ENCODE measurements at places on chromosomes 6 and 20. TPM values are rescaled to one million over a fixed set of nuclear protein-coding genes. Genes with fewer than 3 reads are reported as not detected.

RBCK1 gene
- 69.5 TPM for total RNA-seq

LPIN3 gene
- 8.5 TPM for total RNA-seq

ITCH gene
- 35.8 TPM for total RNA-seq

- H3K4me3 ChIP-seq: no peak overlapping the region
- no peak overlapping the region for H3K27ac ChIP-seq
- H3K27me3 ChIP-seq: no peaks in the 10 kb centered on the region
- no peaks in the 10 kb centered on the region for H3K36me3 ChIP-seq
- no peak for DNase-seq
These were observed 182.9 kb downstream of the PDE7B start for GRCh38 chr6:136034422-136034821.

GRCh38 chr6:150328744-150329405, 39.9 kb upstream of the IYD start:
- no peak overlapping the region for H3K27ac ChIP-seq
- H3K4me1 ChIP-seq: peaks cover 6% of the 10 kb centered on the region
- H3K4me3 ChIP-seq: no peak overlapping the region
- H3K27me3 ChIP-seq: no peaks in the 10 kb centered on the region

DNA sequence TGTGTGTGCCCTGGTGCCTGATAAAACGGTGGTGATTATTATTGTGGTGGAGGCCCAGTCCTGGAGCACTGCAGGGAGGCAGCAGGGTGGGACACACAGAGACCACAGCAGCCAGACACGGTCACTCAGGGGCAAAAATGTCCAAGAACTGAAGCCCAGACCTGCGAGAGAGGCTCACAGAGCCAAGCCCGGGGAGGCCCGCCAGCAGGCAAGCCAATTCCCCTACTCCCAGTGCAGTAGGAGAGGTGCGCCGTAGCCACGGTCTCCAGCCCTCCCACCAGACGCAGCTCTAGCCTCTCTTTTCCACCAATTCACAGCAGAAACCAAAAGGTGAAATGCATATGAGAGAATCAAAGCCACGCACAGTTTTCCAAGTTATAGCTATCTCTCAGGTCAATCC, 179.4 kb upstream of the TAB2 start:
- H3K4me3 ChIP-seq: no peak overlapping the region
- peaks cover 2% of the 10 kb centered on the region for H3K27me3 ChIP-seq

DNA sequence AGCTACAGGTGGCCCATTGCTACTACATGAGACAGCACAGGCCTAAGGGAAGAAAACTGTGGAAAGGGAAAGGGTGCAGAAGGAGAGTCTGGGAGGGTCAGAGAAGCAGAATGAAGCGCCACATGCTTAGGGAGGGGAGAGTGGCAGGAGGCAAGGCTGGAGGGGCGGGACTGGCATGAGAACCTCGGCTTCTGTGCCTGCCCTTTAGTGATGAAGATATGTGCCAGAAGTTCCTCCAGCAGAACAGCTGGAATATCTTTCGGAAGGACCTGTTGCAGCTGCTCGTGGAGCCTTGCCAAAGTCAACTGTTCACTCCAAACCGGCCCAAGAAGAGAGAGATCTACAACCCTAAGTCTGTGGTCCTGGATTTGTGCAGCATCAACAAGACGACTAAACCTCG, 61.8 kb downstream of the CNBD2 start:
- H3K4me3 ChIP-seq: no peak overlapping the region
- no peaks in the 10 kb centered on the region for H3K27me3 ChIP-seq
- no peak overlapping the region for H3K27ac ChIP-seq
- no peaks in the 10 kb centered on the region for H3K4me1 ChIP-seq

- peaks cover 37% of the 10 kb centered on the region for H3K36me3 ChIP-seq
- DNase-seq: no peak
- H3K27ac ChIP-seq: no peak overlapping the region
- H3K27me3 ChIP-seq: no peaks in the 10 kb centered on the region
- no peaks in the 10 kb centered on the region for H3K4me1 ChIP-seq
These were observed 7.2 kb downstream of the FUCA2 start for GRCh38 chr6:143504369-143504768.

DNA sequence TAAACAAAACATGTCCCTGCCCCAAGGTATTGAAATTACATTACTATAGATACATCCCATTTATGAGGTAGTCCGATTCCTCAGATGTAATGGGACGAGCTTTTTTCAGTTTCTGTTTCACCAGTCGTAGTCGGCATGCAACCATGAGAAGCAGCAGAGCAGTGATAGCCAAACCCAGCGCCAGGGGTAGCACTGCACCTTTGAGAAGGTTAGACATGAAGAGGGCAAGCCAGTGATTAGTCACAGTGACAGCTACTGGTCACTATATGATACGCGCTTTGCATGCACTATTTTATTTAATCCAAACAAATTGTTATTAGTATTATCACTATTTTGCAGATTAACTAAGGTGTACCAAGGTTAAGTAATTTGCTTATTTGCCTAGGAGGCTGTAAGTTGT, 43.7 kb downstream of the LRP11 start:
- no peaks in the 10 kb centered on the region for H3K27me3 ChIP-seq
- no peaks in the 10 kb centered on the region for H3K4me1 ChIP-seq
- no peak overlapping the region for H3K27ac ChIP-seq

BRPF3 gene
- 31.3 TPM for total RNA-seq

- H3K27ac ChIP-seq: no peak overlapping the region
- no peaks in the 10 kb centered on the region for H3K36me3 ChIP-seq
- peaks cover 14% of the 10 kb centered on the region for H3K4me1 ChIP-seq
- H3K4me3 ChIP-seq: no peak overlapping the region
- H3K27me3 ChIP-seq: no peaks in the 10 kb centered on the region
These were observed 226.0 kb downstream of the TPBG start for GRCh38 chr6:82589509-82590206.

DNA sequence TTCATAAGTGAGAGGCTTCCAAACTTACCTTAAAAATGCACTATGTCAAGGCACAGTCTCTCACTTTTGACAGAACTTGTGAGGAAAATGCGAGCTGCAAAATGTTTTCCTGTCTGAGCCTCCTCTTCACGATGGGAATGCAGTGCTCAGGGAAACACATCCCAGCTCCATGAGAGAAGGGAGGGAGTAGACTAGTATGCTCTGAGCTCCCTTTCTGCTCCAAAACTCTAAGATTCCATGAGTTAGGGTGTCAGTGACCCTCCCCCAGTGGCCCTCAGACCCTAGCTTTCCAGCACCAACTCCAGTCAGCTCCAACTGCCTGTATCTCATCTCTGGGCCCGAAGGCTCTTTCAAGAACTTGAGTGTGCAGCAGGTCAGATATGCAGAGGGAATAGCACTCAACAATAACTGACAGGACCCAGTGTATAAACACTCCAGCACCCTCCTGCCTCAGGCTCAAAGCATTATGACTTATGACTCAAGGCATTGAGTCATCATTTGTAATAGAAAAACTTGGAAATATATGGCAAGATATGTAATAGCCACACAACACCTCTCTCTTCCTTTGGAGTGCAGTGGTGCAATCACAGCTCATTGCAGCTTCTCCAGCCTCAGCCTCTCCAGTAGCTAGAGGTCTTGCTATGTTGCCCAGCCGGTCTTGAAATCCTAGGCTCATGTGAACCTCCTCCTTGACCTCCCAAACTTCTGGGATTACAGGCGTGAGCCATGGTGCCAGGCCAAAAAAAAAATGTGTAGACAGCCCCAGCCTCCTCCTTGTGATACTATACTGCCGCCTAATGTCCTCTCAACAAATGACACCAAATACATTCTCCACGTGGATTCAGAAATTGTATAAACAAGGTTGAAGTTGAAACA, 16.7 kb upstream of the ENTPD6 start:
- DNase-seq: no peak
- no peak overlapping the region for H3K4me3 ChIP-seq
- H3K36me3 ChIP-seq: no peaks in the 10 kb centered on the region
- H3K4me1 ChIP-seq: no peaks in the 10 kb centered on the region
- H3K27me3 ChIP-seq: peaks cover 27% of the 10 kb centered on the region

DNA sequence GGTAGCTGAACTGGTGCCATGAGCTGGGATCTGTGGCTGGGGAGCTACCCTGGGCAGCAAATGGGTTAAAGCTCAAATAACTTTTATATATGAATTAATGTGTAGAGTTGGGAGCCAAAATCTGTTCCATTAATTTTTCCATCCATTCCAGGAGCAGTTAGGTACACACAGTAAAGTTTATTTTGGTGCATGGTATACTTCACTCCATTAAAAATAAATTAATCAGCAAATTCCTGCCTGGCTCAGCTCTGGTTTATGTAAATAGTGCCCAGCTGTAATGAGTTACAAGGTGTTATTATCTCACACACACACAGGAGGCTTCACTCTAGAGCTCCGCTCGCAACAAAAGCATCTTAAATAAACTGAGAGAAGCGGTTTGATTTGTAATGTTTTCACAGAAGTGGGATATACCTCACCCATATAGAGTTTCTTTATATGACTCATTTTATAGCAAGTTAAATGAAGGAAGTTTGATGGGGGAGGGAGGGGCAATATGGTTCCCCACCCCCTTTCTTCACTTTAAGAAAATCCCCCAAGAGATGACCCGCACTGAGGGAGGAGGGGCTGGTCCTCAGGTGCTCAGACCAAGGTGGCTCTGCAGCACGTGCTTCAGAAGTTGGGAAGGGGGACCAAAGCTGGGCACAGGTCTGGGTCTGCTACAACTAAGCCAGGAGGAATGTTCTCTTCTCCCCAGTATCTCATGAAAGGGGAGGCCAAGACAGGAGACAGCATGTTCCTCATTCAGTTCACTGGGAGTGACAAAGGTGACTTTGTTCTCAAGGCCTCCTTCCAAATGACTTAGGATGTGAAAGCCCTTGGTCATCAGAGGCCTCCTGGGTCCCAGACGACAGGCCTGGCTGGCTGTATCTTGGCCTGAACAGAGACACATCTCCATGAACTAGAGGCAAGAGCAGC, 10.5 kb upstream of the FAM83C start:
- no peak for DNase-seq
- H3K4me1 ChIP-seq: peaks cover 20% of the 10 kb centered on the region
- H3K27ac ChIP-seq: no peak overlapping the region
- H3K27me3 ChIP-seq: peaks cover 4% of the 10 kb centered on the region

- peaks cover 76% of the 10 kb centered on the region for H3K27me3 ChIP-seq
- no peaks in the 10 kb centered on the region for H3K36me3 ChIP-seq
- H3K4me1 ChIP-seq: peaks cover 31% of the 10 kb centered on the region
- H3K4me3 ChIP-seq: peak overlapping the region; percentile 88
These were observed 119.7 kb downstream of the RTN4IP1 start for GRCh38 chr6:106509420-106510089.

DNA sequence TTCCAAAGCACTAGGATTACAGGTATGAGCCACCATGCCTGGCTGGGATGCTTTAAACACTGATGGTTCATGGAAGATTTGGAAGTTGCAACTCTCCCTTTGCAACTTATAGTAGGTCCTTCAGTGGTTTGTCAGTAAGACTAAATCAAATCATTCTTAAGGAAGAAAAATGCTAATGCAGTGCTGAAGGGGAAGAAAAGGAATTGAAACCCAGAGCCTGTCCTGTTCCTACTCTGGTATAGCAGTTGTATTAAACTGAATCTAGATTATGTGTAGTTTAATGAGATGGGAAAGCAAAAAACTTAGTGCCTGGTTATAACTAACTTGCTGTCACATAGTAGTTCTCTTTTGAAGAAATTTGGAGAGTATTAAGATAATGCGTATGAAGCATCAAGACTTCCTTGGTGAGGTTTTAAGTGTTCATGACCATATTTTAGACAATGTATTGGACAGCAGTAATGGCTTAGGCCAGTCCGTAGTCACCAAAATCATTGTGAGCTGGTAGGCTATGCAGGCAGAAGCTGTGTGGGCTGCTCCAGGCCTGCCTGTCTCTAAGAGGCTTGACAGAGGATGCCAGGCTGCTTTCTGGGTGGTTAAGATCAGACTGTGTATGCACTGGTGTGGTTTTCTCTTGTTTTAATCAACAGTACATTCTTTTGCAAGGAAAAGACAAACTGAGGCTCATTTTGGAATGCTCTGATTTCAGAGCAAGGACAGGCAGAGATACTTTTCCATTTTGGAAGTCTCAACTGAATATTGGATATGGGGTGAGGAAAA, 14.0 kb downstream of the PAQR8 start:
- no peak for DNase-seq
- peaks cover 15% of the 10 kb centered on the region for H3K36me3 ChIP-seq
- H3K4me1 ChIP-seq: peaks cover 5% of the 10 kb centered on the region
- H3K4me3 ChIP-seq: no peak overlapping the region
- 0 out of 2 replicates have a peak overlapping the region, but pooled peaks have one; percentile 3 for H3K27ac ChIP-seq

DNA sequence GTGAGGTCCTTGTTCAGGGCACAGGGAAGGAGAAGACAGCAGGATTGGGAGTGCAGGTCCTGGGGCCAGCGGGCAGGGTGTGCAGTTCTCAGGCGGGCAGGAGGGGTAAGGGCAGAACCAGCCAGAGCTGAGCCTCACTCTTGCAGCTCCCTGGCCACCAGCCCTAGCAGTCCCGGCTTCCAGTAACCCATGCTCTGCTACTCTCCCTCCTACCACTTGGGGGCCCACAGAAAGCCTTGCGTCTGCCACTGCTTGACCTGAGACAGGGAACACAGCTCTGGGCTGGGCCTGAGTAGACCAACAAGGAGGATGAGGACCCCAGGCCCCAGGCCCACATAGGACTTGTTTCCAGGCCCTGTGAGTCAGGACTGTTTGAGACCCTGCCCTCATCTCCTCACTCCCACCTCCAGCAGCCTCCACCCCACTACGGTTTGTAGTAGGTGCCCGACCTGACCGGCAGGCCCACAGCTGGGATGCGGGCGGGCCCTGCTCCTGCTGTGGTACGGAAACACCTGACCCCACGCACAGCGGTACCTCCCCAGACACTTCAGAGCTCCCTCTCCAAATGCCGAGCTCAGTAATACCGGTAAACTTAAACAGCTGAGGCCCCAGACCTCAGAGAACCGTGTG, 39.2 kb downstream of the KCNK5 start:
- H3K4me3 ChIP-seq: no peak overlapping the region
- H3K27ac ChIP-seq: peak overlapping the region; percentile 69
- H3K36me3 ChIP-seq: peaks cover 71% of the 10 kb centered on the region
- H3K27me3 ChIP-seq: no peaks in the 10 kb centered on the region
- H3K4me1 ChIP-seq: peaks cover 10% of the 10 kb centered on the region
